ENCODE measurements at places on chromosomes 13 and 19.

GRCh38 chr13:52010890-52011631 is at the start of gene ATP7B:
ATP7B (minus strand) TSS chr13:52011450; CDS start chr13:52011337, 113 bp downstream.
- DNase-seq: peak; percentile 21

DNA sequence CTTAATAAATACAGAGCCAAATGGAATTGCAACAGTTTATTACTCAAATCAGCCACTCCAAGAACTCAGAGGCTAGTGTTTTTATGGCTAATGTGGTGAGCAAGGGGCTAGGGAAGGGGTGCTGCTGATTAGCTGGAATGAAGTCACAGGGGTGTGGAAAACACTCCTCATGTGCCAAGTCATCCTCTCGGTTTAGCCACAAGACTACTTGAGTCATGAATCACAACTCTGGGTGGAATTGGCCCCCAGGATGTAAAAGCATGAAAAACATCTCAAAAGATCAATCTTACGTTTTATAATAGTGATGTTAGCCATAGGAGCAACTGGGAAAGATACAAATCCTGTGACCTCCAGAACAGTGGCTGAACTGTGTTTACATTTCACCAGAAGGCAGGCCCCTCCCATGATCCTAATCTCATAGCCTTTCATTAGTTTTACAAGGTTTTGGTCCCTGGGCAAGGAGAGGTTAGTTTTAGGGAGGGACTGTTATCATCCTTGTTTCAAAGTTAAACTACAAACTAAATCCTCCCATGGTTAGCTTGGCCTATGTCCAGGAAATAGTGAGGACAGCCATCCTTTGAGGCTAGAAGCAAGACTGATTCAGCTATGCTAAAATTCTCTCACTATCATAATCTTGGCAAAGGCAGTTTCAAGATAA is 2020.1 kb upstream of the PCDH20 start:
- DNase-seq: no peak

- no peak for DNase-seq
Observed at GRCh38 chr13:36965767-36966166, 33.4 kb downstream of the ALG5 start.

- DNase-seq: no peak
Observed at GRCh38 chr13:74036373-74036772, 97.8 kb downstream of the KLF12 start.

DNA sequence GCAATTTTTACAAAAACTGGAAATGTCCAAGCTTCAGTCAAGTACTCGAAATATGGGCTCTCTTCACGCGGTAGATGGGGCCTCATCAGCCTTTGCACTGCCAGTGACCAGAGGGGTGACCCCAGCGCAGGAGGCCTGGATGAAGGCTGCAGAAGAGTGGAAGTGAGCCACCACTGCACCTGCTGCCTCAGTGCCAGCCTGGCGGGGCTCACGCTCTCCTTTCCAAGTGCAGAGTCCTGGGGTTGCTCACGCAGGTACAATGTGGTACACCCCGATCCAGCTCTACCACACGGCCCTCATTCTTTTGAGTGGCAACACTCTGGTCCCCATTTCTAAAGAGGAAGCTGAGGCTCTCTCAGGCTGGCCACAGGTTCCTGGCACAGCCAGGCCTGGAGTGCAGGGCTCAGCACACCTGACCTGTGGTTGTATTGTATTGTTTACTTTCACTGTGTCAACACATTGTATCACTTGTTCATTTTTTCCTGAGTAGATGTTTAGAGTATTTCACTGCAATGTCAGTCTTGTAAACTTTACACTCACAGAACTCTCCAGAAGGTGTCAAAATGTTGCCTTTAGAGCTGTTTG is 97.3 kb upstream of the SOX1 start:
- no peak for DNase-seq

DNA sequence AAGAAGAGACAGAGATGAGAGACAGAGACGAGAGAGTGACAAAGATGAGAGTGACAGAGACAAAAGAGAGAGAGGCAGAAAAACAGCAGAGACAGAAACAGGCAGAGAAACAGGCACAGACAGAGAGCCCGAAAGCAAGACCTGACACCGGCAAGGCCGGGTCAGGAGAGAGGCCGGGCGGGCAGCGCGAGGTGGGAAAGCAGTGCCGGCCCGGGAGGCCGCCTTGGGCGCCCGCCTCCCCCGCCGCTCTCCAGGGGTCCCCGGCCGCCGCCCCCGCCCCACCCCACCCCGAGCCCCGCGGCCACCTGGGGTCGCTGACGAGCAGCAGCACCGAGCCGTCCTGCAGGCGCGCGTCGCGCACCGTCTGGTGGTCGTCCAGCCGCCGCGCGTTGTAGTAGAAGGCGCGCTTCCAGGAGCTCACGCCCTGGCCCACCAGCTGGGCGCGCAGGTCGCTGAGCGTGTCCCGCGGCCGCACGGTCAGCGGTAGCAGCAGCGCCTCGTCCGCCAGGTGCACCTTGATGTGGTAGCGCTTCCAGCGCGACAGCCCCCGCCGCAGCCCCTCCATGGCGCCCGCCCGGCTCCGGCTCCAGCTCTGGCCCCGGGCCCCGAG is at the start of gene TINCR:
Gene TINCR (minus strand): TSS at position 594 of the 610 bp plus-strand sequence.
- DNase-seq: no peak

- DNase-seq: no peak
Observed at GRCh38 chr13:27295096-27295495, 24.5 kb downstream of the RASL11A start.

DNA sequence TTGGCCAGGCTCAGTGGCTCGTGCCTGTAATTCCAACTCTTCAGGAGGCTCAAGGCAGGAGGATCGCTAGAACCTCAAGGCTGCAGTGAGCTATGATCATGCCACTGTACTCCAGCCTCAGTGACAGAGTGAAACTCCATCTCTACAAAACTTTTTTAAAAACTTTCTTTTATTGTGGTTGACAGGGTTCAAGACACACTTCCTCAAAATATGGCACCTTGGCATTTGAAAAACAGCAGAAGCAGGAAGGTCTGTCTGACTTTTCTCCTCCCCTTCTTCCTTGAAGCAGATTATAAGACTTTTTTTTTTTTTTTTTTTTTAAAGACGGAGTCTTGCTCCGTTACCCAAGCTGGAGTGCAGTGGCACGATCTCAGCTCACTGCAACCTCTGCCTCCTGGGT is 100.3 kb downstream of the TM9SF2 start:
- DNase-seq: no peak

- DNase-seq: no peak
Observed at GRCh38 chr19:58381460-58382212, 806 bp upstream of the ZNF837 start.

DNA sequence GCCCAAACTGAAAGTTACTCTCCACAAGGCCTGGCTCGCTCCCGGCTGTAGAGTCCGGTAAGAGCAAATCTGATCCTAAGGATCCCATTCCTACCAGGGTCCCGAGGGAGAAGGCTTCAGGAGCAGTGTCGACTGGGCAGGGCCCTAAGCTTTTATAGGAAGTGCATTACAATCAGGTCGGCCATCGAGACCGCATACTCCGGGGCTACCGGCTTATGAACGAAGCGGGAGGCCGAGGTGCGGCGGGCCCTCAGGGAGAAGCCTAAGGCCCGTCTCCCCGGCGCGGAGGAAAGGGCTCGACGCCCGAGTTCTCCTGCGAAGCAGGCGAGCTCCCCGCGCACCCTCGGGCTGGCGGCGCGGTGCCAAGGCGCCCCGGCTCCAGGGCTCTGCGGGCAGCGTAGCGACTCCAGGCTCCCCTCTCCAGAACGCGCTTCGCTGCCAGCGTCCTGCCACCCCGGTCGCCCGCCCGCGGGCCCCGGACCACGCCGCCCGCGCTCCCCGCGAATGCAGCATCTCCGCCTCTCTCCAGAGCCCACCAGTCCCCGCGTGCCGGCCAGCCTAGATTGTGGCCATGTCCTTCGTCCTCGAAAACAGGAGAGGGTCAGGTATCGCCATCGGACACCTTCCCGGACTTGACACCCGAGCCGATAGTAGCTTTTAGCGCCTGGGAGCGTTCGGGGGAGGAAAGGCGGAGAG is 1.4 kb downstream of the EFNB2 start:
- no peak for DNase-seq

DNA sequence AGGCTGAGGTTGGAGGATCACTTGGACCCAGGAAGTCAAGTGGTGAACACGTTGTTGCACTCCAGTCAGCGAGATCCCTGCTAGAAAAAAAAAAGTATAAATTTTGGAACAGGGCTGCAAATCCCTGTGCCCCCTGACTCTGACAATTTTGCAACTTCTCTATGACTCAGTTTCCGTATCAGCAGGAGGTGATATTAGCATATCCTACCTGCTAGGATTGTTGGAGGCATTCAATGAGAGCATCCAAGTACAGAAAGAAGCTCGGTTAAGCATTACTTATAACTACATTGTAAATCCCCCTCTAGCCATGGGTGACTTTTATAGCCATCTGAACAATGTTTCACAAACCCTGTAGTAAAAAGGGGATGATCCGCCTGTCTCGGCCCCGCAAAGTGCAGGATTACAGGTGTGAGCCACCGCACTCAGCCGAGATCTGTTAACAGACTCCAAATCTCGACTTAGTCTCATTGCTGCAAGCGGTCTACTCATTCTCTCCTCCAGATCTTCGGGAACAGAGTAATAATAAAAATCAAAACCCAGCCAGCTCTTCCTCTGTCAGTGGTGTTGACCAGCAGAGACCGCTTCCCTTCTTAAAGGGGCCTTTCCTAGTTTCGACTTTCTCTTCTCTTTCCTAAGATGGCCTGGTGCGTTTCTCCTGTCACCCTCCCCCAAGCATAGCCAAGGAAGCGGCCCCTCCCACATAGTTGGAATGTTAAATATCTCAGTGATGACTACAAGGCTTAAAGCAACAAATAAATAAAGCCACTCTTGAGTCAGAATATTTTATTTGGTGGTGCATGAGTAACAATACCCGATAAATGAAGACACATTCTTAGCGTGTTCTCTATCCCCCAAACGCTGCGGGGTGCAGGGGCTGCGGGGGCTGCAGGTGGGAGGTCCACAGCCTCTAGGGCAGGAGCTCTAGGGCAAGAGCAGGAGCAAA is 10.3 kb upstream of the BICRA start:
- no peak for DNase-seq

DNA sequence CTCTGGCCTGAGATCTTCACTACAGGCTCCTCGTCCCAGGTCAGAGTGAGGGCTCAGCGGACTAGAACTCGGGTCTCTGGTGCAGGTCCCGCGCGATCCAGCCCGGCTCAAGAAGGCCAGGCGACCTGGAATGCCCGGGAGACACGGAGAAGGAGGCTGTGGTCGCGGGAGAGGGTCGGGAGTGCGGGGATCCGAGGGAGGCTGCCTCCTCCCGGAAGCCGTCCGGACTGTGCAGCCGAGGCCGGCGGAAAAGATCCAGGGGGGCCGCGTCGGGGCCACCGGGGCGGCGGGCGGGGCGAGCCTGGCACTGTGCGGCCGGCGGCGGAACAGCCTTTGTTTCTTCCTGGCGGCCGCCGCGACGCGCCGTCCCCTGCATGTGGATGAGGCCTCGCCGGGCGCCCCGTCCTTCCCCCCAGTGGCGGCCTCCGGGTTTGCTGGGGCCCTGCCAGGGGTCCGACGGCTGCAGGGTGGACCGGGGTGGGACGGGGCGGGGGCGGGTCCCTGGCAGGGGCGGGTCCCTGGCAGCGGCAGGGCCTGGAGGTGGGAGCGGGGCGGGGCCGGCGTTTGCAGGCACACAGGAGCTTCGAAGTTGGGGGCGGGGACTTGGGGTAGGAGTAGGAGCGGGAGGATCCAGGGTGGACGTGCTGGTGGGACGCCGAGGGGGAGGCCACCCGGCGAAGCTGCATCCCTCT is 1.0 kb upstream of the SLC7A10 start:
- no peak for DNase-seq

- DNase-seq: no peak
Observed at GRCh38 chr19:10517361-10517759, at the start of gene S1PR5. S1PR5 (minus strand) TSS chr19:10517447; CDS start chr19:10515011, 2,436 bp downstream.

GRCh38 chr13:99806671-99807070 is 164.9 kb downstream of the ZIC5 start:
- no peak for DNase-seq

GRCh38 chr19:37572203-37572602 is 22.4 kb downstream of the ZNF571 start:
- no peak for DNase-seq

GRCh38 chr13:97387890-97388289 is 46.1 kb upstream of the RAP2A start:
- no peak for DNase-seq

GRCh38 chr13:81117416-81117815 is 776.5 kb upstream of the SPRY2 start:
- no peak for DNase-seq

- no peak for DNase-seq
Observed at GRCh38 chr13:20848944-20849343, 53.6 kb downstream of the XPO4 start.

- DNase-seq: no peak
Observed at GRCh38 chr13:104580931-104581330, 1514.7 kb upstream of the SLC10A2 start.

DNA sequence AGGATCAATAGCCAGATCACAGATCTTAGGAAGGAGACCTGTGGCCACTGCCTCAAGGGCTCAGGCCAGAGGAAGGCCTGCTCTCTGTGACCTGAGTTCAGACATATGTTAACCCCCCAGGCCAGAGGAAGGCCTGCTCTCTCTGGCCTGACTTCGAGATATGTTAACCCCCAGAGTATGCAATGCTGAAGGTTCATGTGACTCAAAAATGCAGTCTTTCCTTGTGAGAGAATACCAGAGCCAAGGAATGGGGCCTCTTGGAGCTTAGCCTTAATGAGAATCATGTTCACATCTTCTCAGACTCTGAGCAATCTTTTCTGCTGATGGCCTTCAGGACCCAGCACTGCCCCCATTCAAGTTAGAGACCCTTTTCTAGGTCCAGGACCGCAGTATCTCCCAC is 36.7 kb downstream of the MBNL2 start:
- no peak for DNase-seq
